ENCODE measurements at places on chromosomes 1 and 21.

DNA sequence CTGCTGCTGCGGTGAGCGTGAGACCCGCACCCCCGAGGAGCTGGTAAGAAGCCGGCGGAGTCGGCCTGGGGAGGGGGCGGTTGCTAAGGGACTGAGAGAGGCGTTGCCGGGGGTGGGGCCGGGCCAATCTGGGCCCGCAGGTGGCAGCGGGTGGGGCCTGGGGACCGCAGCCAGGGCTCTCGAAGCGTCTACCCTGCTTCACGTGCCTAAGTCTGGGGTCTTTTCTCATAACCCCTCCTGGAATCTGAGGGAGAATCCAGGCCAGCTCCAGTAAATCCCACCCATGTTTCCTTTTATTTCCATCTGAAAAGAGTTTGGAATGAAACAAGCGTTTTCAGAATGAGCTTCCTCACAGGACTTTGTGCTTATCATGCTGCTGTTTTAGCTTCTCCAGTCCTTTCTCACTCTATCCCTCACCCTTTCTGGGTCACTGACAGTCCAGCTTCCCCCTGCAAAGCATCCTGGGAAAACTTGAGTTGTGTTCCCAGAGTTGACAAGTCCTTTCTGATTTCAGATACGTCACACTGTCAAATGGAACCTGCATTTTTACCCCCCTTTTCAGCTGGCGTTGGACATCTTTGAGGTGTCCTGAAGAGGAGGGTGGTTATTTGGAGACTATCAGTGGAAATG, 431 bp downstream of the CLCN6 start:
- no peak for DNase-seq

GRCh38 chr1:31374511-31375196, 1.8 kb upstream of the FABP3 start:
- no peak for DNase-seq

DNA sequence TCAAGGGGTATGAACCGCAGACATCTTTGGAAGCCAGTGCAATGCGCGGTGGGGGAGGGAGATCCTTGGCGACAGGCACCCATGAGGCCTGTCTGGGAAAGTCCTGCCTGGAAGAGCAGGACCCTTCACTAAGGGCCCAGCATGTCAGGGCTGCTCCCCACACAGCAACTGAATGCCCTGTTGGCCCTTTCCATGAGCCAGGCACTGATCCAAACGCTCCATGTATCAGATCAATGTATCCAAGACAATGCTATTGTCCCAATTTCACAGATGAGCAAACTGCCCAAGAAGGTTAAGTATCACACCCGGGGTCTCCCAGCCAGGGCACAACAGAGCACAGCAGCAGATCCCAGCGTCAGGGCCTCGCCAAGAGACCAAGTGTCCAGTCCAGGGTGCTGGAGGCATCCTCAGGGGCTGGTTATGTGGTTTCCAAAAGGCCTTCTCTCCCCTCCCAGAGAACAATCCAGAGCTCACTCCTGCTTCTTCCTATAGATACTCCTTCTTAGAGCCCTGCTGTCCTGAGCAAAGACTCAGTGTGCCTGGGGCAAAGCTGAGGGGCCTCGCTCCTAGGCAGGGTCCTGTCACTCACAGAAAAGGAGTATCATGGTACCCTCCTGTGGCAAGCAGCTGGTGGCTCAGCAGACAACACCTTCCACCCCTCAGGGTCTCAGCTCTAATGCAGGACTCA, 328.0 kb downstream of the NPHP4 start:
- no peak for DNase-seq

- no peak for DNase-seq
Observed at GRCh38 chr21:32900814-32901213, 124.9 kb upstream of the OLIG2 start.

- no peak for DNase-seq
Observed at GRCh38 chr1:214026985-214027384, 39.2 kb downstream of the PROX1 start.

DNA sequence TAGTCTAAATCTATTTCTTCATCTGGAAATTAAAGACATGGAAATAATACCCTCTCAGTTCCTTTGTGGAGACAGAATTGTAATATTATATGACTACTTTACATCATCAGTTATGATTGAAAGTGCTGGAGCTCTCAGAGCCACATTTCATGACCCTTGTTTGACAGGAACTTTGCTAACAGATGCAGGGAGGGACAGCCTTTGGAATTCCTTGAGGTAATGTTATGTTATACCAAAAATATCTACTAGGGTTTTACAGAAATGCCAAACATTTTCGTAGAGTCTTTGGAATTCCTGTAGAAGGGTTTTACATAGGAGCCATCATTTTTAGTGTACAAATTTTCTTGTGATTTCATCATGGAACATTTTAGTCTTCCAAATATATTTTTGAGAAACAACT, 57.4 kb upstream of the ADAMTS5 start:
- DNase-seq, result no peak

DNA sequence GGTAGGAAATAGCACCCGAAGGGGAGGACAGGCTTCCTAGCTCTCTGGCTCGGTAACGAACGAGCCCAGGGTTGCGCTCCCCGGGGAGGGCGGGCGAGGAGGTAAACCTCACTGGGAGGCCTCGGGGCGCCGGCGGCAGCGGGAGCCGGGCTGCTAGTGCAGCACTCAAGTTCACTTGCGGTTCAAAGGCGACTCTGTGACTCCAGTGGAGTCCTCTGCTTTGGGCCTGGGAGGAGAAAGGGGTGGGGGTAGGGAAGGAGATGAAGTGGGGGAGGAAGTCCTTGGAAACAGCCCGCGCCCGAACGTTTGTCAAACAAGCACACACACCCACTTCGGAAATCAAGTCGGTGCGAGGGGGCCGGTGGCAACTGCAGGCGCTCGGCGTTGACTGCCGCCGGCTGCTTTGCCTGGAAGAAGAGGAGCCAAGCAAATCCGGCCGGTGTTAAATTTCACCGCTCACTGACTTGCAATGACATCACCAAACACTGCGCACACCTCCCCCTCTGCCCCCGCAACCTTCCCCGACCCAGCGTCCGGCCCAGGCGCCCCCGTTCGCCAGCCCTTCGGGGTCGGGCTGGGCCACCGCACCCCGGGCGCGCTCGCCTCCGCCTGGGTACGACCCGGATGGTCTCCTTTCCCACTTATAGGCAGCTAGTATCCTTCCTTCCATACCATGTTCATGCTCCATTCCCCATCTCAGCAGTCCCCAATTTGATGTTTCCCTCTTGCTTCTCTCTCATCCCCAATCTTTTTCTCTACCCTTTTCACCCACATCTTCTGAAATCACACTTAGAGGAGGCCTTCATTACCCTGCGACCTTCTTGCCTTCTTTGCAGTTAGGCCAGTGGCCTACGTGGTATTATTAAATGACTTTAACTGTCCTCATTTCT, at the start of gene COL24A1:
TSS of gene COL24A1 (minus strand) at position 207 of the 890 bp plus-strand sequence. CDS start 376 bp downstream, outside the sequence.
- peak; percentile 87 for DNase-seq

DNA sequence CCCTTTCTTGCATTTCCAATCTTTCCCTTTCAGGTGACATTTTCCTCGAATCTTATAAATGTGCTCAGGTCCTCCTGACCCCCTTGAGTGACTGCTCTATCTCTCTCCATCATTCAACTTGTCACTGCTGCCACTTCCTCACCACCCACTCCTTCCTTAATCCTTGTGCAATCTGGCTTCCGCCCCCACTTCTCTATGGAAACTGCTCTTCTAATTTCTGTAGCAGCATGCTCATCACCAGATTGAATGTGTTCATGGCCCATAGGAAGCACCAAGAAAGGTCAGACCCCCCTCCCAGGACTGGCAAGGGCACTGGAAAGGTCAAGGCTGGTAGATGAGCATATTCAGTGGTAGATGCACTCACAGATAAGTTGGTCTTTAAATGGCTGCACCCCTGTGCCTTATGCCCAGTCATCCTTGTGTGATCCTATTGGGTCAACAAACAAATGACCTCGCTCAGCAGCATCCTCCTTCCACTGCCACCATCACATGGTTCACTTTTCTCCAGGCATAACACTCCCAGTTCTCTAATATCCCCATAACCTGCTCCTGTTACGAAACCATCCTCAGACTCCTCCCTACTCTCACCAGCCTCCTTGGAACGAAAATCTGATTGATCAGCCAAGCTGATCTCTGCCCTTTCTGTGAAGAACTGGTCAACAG, 288.5 kb upstream of the POU3F1 start:
- no peak for DNase-seq

GRCh38 chr1:201715801-201716741, 112.9 kb upstream of the IPO9 start:
- no peak for DNase-seq

DNA sequence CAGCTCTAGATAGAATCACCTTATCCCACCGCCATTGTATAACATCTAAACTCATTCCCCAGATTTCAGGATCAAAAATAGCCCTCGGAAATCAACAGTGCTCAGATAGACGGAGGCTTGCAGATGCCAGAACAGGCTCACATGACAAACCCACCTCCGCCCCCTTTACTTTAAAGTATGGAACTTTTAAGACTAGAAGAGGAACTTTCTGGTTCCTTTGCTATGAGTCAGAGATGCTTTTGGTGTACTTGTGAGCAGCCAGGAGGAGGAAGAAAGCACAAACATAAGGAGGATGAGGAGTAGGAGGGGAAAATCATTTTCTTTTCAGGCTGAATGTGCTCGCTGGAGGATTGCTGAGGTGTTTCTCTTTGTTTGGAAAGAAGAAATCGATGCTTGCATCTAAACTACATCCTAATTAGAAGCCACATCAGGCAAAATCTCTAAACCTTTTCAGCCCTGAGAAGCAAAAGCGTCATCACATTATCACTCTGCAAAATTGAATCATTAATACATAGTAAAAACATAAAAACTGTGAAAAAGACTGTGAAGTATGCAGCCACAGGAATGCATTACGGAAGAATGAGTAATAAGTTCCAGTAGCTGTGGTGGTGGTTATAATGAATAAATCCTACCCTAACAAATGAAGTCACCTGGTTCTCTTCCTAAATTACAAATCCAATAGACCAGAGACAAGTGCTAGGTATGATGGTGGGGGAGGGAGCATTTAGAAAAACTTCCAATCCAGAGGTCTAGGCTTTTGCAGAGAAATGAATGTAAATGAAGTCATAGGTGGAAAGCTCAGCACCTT, 251.3 kb downstream of the KCNH1 start:
- DNase-seq, result no peak

- no peak for DNase-seq
Observed at GRCh38 chr1:248793592-248793991, 32.1 kb downstream of the SH3BP5L start.

GRCh38 chr21:23977971-23978370, 1629.3 kb downstream of the MRPL39 start:
- no peak for DNase-seq

DNA sequence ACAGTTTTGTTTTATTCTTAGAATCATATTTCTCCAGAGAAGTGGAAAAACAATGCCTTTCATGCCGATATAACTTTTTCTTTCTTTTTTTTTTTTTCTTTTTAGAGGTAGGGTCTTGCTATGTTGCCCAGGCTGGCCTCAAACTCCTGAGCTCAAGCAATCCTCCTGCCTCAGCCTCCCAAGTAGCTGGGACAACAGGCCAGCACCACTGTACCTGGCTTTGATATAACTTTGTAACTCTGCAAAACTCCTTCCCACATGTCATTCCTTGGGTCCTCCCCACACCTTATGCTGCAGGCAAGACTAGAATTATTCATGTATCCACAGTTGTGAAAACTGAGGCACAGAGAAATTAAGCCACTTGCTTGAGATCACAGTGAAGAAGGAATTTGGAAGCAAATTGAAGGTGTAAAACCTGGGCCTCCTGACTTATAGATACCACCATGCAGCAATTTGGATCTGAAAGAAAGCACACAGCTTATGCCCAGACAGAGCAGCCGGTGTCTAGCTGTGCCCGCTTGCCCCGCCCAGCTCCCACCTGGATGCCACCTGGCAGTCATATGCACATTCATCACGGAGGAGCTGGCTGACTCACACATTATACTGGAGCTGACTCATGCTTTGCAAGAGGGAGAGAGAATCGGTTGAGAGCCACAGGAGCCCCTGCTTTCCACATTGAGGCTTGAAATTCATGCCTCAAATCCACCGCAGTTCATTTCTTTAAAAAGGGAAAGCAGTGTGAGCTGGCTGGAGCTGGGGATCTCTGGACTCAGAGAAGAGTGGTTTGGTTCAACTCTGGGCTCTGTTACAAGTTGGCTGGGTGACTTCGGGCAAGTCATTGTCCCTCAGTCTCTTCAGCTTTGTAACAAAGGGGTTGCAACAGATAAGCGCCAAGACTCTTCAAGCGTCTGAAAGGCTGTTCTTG, 8.3 kb upstream of the SLC2A1 start:
- peak; percentile 74 for DNase-seq

- DNase-seq, result no peak
Observed at GRCh38 chr1:55585402-55585792, 370.2 kb upstream of the USP24 start.

GRCh38 chr1:93766451-93766850, 84.8 kb upstream of the BCAR3 start:
- DNase-seq, result no peak

- DNase-seq, result no peak
Observed at GRCh38 chr1:212536586-212536985, 72.0 kb upstream of the ATF3 start.

DNA sequence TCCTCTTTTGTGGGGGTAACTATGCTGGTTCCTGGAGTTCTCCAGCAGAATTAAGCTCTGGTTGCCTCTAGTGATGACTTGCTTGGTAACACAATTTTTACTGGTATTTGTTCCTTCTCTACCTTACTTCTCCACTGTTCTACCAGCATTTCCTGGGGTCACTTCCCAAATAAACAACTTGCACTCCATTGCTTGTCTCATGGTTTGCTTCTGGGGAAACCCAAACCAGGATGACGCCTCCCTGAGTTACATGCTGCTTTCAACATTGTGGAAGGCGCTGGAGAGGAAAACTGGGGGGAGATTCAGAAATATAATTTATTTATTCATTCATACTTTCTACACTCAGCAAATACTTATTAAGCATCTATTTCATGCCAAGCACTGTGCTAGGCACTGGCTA, 55.3 kb upstream of the AK4 start:
- no peak for DNase-seq

GRCh38 chr1:54781023-54781723, 16.9 kb upstream of the PARS2 start:
- DNase-seq, result no peak

DNA sequence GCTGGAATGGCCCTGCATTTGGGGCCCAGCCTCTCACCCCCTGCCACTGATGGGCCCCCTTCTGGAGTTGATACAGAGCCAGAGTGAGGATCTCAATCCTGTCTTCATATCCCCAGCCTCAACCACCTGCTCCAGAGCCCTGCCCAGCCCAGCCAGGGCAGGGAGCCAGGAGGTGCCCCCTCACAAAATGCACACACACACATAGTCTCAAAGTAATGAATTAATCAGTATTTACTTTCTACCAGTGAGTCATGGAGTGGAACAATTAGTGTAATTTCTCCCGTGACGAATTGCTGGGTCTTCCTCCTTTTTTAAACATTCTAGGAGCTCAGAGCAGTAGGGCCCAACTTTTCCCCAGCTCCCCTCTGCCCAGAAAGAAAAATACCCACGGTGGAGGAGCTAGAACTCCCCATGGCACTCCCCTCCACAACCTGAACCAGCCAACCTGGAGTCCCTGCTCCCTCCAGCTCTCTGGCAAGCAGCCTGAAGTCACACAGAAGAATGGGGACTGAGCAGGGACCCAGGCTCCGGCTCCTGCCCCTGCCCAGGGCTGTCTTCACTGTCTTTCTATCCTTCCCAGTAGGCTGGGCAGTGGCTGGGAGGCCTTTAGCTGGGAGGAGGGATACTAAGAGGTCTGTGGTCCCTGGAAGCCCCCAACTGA, 29.3 kb downstream of the SDC3 start:
- DNase-seq, result no peak

- peak; percentile 61 for DNase-seq
Observed at GRCh38 chr1:47624531-47624930, 186.7 kb downstream of the FOXD2 start.

GRCh38 chr21:16568244-16568643, 838.5 kb downstream of the USP25 start:
- no peak for DNase-seq

All from NCI-H526 (cell line).